ENCODE measurements at places on chromosomes 16 and 17.

DNA sequence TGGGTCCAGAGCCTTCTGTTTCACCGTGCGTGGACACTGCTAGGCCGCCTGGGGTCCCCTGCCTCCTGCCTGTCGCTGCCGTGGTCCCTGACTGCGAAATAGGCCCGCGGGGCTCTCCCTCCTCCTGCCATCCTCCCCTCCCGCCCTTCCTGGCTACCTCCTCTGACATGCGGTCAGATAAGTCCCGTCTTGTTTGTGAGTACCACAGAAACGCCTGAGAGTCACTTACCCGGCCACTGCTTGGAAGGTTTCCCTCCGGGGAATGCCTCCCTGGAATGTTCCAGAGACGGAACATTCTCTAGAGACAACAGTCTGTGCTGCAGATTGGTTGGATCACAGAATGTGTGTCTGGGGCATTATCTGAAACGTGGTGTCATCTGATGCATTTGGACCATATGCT, 22.7 kb downstream of the CIBAR2 start:
- DNase-seq: no peak

GRCh38 chr16:57361404-57361803, 2.8 kb downstream of the CCL22 start:
- no peak for DNase-seq

GRCh38 chr17:6712058-6712853, 913 bp downstream of the SLC13A5 start:
- DNase-seq: no peak

- DNase-seq: no peak
Observed at GRCh38 chr17:60745544-60745943, 67.9 kb downstream of the BCAS3 start.

GRCh38 chr16:64452446-64452845, 669.4 kb downstream of the CDH11 start:
- DNase-seq: no peak

GRCh38 chr17:78678222-78678557, 101.0 kb upstream of the DNAH17 start:
- DNase-seq: no peak

DNA sequence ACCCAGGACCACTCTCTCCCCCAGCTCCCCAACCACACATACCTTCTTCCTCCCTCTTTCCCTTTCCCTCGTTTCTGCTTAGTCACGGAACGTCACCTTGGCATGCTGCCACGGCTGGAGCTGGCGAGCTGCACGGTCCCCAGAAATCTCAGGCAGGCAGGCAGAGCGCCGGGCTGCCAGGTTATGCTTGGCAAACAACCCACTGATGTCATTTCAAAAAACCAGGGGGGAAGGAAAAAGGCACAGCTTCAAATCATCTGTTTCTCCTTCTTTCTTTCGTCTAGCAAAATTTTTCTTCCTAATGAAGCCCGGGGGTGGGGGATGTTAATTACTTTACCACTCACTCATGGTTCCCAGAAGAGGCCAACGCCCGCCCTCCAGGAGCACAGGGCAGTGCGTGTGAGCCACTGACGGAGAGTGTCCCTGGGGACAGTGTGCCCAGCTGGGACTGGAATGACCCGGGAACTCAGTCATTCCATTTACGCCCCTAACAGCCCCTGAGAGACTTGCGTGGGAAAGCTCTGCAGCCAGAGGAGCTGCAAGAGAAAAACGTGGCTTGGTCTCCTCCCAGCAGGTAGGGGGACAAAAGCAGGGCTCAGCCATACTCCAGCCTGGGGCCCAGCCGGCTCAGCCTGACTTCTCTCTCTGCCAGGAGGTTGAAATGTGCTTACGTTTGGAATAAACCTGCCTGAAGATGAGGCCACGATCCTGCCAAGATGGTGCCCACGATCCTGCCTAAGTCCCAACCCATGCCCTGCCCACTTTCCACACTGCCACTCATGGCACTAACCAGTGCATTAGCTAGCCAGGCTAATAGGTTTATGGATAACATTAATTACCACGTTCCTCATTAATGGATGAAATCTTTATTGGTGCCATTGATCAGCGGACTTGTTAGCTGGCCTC, 198.9 kb downstream of the ZFHX3 start:
- peak; percentile 81 for DNase-seq

- DNase-seq: no peak
Observed at GRCh38 chr17:31266042-31266441, 31.0 kb downstream of the OMG start.

DNA sequence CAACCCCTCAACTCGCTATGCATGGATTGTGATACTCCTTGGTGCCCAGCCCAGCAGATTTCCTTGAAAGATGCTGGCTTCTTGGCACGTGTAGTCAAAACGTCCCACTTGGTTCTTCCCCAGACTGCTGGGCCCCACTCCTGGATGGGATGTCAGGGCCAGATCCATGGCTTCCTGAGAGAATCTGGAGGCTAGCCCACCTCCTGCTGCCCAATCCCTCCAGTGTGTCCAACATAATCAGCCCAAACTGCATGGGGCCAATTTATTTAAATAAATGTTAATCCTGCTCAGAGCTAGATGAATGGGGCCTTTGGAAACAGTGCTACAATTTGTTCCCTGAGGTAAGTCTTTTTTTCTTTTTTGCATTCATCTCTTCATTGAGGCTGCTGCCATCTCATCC, 49.4 kb downstream of the WSB1 start:
- DNase-seq: no peak

GRCh38 chr17:50908860-50909764, 43.0 kb upstream of the TOB1 start:
- no peak for DNase-seq

DNA sequence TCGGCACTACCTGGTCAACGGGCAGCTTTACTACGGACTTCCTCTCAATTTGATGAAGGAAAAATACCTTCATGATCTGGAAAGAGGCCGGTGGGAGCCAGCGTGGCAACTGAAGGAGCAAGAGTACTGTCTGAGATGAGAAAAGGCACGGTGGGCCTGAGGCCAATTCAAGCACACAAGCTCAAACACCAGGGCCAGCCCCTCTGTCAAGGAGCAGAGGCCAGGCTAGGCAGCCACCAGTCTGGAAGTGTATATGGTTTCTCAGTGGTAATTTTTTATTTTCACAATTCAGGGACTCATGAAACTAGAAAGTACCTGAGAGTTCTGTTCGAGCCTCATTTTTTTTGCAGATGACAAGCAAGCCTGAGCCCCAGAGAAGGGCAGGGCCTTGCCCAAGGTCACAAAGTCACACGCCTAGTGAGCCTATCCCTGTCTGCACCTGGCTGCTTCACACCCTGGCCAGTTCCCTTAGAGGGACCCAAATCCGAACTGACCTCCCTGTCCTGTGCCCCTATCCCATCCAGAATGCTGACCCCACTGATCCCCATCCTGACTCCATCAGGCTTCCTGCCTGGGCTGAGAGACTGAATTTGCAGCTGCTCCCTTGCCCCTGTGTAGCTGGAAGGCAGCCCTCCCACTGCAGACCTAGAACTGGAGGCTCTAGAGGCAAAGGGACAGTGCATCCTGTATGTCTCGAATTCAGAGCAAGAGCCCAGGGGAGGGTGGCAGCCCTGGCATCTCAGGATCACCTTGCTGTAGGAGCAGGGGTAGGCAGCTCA, 4.8 kb upstream of the TBX2 start:
- no peak for DNase-seq

GRCh38 chr17:78573955-78574354, 3.2 kb downstream of the DNAH17 start:
- DNase-seq: no peak

DNA sequence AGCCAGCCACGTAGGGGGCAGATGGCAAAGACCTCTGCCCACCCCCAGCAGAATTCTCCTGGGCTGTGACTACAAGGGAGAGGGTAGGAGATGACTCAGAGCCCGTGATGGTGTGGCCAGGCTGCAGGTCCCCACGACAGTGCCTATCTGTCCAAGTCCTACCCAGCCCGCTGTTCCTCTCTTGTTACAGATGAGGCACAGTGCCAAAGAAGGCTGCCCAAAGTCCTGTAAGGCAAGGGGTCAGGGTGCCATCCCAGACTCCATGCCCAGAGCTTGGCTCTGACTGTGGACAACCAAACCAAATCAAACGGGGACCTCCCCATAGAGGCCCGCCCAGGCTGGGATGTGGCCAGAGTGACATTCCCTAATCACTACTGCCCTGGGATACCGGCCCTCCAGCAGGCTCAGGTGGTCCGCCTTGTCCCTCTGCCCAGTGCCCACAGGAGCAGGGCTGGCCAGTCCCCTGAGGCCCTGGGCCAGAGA, 12.6 kb upstream of the BCAR1 start:
- no peak for DNase-seq

- no peak for DNase-seq
Observed at GRCh38 chr17:50806141-50806643, 29.2 kb upstream of the WFIKKN2 start.

DNA sequence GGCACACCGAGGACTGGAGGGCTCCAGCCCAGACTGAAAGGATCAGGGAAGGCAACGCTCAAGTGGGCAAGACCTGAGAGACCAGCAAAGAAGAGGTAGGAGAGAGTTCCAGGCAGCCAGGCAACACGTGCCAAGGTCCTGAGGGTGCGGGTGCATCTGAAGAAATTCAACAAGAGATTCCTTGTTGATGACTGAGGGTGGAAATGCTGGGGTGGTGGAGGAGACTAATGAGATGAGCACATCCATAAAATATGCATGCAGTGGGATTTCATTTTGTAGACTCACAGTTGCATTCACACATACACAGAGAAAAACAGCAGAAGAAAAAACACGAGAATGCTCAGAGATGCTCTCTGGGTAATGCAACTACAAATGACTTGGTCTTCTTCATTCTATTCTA, 154.8 kb upstream of the FOXF1 start:
- DNase-seq: peak; percentile 39

- no peak for DNase-seq
Observed at GRCh38 chr17:47966079-47966519, 4.8 kb upstream of the CDK5RAP3 start.

GRCh38 chr17:59105852-59106462, 723 bp downstream of the TRIM37 start:
- DNase-seq: peak; percentile 57

- DNase-seq: peak; percentile 27
Observed at GRCh38 chr17:66633317-66633965, 201.5 kb upstream of the CACNG5 start.

GRCh38 chr16:73813527-73813926, 483.1 kb upstream of the PSMD7 start:
- no peak for DNase-seq

DNA sequence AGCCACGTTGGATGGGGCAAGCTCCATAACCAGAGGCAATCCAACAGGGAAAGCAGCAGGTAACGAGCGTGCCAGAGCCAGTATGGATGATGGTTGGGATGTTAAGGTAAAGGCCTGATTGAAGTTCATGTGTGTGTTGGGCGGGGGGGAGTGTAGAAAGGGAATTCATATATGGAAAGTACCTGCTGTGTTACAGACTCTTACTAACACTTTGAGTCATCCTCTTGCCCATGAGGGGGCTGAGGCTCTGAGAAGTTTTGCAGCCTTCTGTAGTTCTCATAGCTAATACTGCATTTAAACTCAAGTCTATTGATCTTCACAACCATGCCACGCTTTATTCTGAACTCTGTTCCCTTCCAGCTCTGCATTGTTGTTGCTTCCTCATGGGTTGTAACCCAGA, 28.5 kb downstream of the SYCE1L start:
- no peak for DNase-seq

DNA sequence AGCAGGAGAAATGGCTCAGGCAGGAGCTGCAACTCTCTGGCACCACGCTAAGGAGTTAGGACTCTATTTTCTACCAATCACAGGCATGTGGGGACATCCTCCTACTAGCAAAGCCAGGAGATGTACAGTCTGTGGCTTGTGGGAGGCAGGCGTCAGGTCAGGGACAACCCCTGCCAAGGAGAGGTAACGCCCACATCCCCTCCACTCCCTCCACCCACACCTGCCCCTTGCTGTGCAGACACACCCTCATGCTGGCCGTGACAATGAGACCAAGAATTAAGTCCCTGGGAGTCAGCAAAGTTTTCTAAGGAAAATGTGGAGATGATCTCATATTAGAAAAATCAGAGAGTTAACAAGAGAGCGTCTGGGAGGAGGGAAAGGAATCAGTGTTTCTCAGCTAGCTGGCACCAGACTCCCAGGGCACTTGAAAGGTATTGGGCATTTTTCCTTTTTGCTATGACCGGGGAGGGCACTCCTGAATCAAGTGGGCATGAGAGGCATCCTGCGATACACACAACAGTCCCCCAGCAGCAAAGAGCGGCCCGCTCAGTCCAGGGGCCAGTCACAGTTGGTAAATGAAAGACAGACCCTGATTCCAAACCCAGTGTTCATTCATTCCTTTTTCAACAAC, 87.3 kb upstream of the RPL38 start:
- DNase-seq: peak; percentile 65

DNA sequence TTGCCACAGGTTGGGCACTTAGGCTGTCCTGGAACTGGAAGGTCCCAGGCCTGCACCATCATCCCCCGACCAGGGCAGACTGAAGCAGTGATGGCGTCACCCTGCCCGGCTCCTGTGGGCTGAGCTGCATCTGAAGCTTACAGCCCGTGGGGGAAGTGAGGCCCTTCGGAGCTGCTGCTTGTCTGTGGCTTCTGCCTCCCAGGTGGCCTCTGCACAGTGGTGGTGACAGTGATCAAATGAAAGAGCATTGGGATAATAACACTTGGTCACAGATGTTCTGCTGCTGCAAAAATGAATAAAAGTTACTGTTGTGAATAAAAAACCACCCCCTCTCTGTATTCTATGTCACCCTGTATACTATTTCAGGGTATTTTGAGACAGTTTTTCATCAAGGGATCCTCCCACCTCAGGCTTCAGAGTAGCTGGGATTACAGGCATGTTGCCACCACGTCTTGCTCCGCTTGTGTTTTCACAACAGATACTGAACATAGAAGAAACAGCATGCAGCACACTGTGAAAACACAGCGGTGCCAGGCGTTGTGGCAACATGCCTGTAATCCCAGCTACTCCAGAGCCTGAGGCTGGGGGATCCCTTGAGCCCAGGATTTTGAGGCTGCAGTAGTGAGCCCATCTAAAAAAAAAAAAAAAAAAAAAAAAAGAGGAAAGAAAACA, 165.0 kb downstream of the LGALS9B start:
- DNase-seq: no peak

- DNase-seq: no peak
Observed at GRCh38 chr16:9318764-9319163, 227.3 kb downstream of the HAPSTR1 start.

DNA sequence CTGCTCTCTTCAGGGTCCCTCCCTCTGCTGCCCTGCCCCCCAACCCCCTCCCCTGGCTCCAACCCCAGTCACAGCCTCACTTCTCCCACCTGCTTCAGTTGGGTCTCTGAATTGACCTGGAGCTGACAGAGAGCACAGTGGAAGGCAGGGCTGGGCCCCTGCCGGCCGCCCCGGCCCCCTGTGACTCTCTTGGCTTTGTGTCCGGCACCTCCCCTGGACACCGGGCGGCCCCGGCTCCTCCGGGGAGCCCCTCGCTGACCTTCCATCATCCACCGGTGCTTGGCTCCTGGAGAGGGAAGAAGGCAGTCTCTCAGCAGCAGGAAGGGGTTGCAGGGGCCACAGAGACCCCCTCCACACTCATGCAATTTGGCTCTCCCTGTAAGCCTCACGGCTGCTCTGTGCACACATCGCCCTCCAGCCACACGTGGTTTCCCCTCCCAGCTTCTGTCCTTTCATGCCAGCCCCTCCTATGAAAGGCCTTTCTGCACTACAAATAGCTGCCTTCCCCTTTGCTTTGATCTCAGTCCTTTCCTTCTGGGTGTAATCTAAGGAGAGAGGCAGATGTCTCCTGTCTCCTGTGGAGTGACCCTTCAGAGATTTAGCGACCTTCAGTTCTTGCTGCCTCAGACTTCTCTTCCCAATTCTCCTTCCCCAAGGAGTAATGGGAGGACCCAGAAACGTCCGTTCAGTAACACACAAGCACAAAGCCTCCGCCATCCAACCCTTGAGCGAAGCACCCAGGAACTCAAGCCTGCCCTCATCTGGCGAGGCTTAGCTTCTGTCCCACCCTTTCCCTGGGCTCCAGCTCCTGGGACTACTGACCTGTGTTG, 8.3 kb downstream of the NKIRAS2 start:
- DNase-seq: no peak
